Heart left ventricle (tissue), 16 donors: ENCODE measurements at places on chromosomes 6 and 20. TPM values are rescaled to one million over a fixed set of nuclear protein-coding genes. Genes with fewer than 3 reads are reported as not detected.

Gene BPIFB2
- not detected for polyA plus RNA-seq

Gene PPDPF
- polyA plus RNA-seq, result 318 TPM

Gene RSPH4A
- polyA plus RNA-seq, result 0.12 TPM

Gene GPR63
- polyA plus RNA-seq, result 0.14 TPM

Gene SLC17A2
- not detected for polyA plus RNA-seq

Gene GGTLC1
- polyA plus RNA-seq, result not detected

DNA sequence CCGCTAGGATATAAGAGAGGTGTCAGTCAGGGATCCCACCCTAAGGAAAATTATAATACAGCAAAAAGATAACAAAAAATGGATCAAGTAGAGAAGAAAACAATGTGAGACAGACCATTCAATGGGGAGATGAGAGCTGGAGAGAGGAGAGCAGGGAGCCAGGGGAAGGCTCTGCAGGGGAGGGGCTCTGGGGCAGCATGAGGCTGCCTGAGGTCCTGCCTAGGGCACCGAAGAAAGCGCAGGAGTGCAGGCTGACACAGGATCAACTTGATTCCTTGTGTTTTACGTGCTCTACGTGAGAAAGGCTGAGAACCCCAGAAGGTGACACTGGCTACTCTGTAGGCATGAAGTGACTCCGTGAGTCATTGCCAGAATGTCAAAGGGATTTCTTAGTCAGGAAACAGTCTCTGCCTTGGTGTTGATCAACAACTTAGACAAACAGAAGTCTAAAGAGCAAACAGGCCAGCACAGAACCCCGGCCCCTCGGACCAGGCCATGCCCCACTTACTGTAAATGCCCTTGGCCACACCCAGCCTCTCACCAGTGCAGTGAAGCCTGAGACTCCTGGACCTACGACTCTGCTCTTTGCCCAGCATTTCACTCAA, 290.1 kb upstream of the PRDM1 start:
- no peak for DNase-seq
- no peak overlapping the region for H3K27ac ChIP-seq
- no peaks in the 10 kb centered on the region for H3K36me3 ChIP-seq
- H3K4me1 ChIP-seq, result peaks cover 12% of the 10 kb centered on the region

DNA sequence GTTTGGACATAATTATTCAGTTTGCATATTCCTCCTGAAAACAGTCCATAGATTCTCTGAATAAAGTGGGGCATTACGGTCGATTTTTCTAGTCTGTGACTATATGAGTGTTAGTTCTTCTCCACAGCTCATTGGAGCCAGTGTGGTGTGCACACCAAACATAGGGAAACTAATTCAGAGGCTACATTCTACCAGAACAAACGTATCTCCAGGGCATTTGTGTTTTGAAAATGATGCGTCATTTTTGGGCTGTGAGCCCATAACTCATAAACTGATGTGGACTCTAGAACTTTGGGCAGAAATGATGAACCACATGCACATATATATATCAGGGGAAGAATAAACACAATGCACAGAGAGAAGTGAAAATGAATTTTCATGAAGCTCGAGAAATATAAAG, 41.8 kb downstream of the C6orf58 start:
- no peak for DNase-seq
- H3K4me1 ChIP-seq, result no peaks in the 10 kb centered on the region
- no peak overlapping the region for H3K27ac ChIP-seq
- H3K36me3 ChIP-seq, result no peaks in the 10 kb centered on the region
- H3K27me3 ChIP-seq, result no peaks in the 10 kb centered on the region

DNA sequence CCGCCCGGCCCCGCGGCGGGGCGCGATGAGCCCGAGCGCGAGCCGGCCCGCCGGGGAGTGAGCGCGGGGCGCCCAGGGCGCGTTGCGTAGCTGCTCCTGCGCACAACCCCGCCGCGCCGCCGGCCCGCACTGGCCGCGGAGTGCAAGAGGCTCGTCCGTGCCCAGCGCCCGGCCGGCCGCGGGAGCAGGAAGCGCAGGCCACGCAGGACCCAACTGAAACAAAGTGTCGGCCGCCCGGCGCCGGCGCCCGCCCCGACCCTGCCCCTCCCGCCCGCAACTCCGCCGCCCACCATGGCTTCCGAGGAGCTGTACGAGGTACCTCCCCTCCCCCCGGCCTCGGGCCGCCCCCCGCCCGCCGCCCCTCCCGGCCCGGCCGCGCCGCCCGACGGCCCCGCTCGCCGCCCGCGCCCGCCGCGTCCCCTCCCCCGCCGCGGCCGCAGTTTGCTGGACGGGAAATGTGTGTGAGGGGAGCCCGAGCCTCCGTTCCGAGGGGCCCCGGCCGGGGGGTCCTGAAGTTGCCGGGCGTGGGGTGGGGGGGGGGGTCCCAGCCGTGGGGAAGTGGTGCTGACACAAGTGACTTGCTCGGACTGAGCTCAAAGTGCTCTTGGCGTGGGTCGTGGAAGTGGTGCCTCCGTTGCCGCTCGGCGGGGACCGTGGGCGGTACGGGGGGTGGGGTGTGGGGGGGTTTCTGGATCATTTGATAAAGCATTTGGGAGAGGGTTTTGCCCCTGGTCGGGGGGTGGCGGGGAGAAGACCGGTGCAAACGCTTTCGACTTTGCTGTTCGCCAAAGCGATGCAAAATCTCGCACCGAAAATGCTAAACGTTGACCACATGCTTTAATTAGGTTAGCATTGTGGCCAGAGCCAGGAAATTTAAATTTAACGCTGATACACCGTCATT, 539 bp downstream of the CDYL start:
- no peaks in the 10 kb centered on the region for H3K27me3 ChIP-seq
- H3K4me1 ChIP-seq, result peaks cover 37% of the 10 kb centered on the region
- DNase-seq, result peak; percentile 84
- H3K4me3 ChIP-seq, result peak overlapping the region; percentile 77
- no peaks in the 10 kb centered on the region for H3K36me3 ChIP-seq
- peak overlapping the region; percentile 79 for H3K27ac ChIP-seq

DNA sequence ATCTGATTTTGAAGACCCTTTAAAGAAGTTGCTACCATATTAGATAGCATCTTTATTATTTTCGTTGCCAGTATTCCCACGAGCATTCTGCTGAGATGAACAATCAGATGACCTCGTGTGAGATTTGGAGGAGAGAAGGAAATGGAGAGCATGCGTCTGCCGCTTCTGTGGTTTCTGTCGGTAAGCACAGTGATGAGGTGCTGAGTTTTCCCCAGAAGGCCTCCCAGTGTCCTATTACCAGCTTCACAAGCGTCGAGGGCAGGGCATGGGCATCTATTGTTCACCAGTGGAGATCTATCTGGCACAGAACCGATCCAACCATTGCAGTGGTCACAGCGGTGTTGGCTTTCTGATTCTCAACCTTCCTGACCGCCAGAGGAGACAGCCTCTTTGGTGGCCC, 29.4 kb downstream of the TRAF3IP2 start:
- H3K27me3 ChIP-seq, result no peaks in the 10 kb centered on the region
- H3K36me3 ChIP-seq, result peaks cover 49% of the 10 kb centered on the region
- DNase-seq, result no peak
- H3K4me3 ChIP-seq, result no peak overlapping the region
